ENCODE measurements at places on chromosomes 1 and 21. TPM values are rescaled to one million over a fixed set of nuclear protein-coding genes. Genes with fewer than 3 reads are reported as not detected.

CD244 gene
- total RNA-seq, result 1.8 TPM

KISS1 gene
- 0.50 TPM for total RNA-seq

MRPL9 gene
- 65.3 TPM for total RNA-seq

S100A9 gene
- 271 TPM for total RNA-seq

KMO gene
- total RNA-seq, result 2.3 TPM

CACYBP gene
- 49.7 TPM for total RNA-seq

SDE2 gene
- 19.2 TPM for total RNA-seq

ADGRL2 gene
- 71.2 TPM for total RNA-seq

OPRD1 gene
- not detected for total RNA-seq

KRTAP23-1 gene
- total RNA-seq, result not detected

HSPA6 gene
- total RNA-seq, result 5.5 TPM

C1orf87 gene
- total RNA-seq, result 0.38 TPM

TTC34 gene
- total RNA-seq, result 2.4 TPM

HIVEP3 gene
- 11.0 TPM for total RNA-seq
